Stomach (tissue), 19 donors: ENCODE measurements at places on chromosomes 2 and 18.

DNA sequence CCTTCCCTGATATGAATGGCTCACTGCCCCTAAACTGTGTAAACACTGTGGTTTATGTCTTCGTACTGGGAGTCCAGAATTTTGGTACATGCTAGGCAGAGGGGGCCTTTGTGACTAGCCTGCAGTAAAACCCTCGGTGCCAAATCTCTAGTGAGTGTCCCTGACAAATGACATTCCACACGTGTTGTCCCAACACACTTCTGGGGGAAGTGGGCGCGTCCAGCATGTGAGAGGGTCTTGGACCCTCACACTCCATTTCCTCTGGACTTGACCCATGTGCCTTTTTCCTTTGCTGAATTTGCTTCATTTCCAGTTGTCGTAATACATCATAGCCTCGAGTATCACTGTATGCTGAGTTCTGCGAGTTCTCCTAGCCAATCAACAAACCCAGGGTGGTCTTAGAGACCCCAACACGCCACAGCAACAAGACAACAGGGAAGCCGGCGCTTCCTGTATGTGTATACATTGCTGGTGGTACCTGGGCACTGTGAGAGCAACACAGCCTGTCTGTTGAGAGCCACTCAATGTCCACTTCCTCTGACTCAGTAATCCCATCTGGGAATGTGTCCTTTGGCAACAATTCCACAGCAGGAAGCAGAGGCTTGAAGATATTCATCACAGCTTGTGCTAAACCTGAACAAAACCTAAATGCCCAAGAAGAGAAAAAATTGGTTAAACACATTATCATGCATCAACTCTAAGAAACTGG, 26.9 kb upstream of the SLC66A3 start:
- no peak for DNase-seq

DNA sequence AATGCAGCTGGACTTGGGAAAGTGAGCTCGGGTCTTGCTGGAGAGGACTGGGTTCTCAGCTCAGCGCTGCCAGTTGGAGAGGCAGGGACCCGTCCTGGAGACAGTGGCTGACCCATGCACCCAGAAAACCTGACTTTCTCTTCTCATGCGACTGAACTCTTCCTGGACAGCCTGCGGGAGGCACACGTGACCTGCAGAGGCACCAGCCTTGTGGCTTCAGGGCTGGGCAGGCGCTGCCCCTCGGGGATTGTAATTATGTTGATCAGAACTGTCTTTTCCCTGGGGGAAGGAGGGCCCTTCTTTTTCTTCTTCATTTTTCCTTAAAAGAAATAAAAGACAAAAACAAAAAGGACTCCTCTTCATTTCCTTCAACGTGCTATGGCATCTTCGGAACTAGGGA, 198.1 kb downstream of the VAPA start:
- DNase-seq = no peak

GRCh38 chr2:190137561-190137960, 75.0 kb upstream of the MSTN start:
- DNase-seq = no peak

- no peak for DNase-seq
These were observed 31.9 kb upstream of the MAPRE3 start for GRCh38 chr2:26938399-26939118.

GRCh38 chr18:52150050-52150449, 189.9 kb upstream of the DCC start:
- DNase-seq = no peak

GRCh38 chr18:74153377-74153776, 5.1 kb downstream of the TIMM21 start:
- no peak for DNase-seq

DNA sequence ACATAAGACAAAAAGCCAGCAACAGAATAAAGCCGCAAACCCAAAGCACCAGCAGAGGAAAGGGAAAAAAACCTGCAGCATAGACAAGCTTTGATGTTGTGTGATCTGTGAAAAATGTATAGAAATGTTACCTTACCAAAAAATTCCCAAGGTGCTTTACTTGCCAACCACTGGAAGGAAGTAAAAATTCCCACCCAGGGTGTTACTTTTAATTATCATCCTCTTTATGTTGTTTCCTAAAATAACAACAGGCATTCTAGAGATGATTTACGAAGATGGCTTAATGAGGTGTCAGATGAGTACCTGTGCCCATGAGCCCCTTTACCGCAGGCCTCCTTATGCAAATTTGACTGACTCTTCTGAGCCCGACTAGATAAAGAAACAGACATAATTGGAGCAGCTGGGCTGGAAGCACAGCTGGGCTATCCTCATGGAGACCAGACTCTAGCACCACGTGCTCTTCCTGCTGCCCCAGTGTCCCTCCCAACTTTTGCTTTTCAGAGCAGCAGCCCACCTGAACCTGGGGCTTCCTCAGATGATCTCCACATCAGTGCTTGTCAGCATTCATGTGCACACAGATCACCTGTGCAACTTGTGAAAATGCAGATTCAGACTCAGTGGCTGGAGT, 41.5 kb downstream of the SRSF7 start:
- no peak for DNase-seq
